ENCODE measurements at places on chromosomes 3 and 15. TPM values are rescaled to one million over a fixed set of nuclear protein-coding genes. Genes with fewer than 3 reads are reported as not detected.

The C2CD4B gene
- not detected for total RNA-seq

The CMTM8 gene
- total RNA-seq = 1.1 TPM

The LEKR1 gene
- total RNA-seq = 0.81 TPM

The ALDH1A2 gene
- 0.08 TPM for total RNA-seq

The FOXB1 gene
- not detected for total RNA-seq

The CCR9 gene
- total RNA-seq = not detected

The ERC2 gene
- 0.09 TPM for total RNA-seq

The SLC28A1 gene
- not detected for total RNA-seq

The CDHR4 gene
- 0.09 TPM for total RNA-seq

The GOLGA6L7 gene
- total RNA-seq = not detected
